ENCODE measurements at places on chromosomes 2 and 18.

DNA sequence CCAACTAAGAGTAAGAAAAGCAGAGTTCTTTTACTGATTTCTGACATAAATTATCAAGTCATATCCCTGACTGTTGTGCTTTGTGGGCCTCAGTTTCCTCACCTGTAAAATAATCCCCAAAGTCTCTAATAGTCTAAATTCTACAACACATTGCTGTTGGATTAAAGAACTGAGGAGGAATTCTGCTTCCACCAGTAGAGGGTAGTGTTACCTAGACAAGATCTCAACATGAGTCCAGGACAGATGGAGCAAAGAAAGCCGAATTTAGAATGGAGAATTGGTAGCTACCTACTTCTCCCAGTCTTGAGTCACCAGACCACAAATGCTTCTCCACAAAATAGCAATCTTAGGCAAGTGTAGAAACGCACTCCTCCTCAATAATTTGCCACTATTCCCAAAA is 462.5 kb upstream of the FSHR start:
- DNase-seq = no peak

DNA sequence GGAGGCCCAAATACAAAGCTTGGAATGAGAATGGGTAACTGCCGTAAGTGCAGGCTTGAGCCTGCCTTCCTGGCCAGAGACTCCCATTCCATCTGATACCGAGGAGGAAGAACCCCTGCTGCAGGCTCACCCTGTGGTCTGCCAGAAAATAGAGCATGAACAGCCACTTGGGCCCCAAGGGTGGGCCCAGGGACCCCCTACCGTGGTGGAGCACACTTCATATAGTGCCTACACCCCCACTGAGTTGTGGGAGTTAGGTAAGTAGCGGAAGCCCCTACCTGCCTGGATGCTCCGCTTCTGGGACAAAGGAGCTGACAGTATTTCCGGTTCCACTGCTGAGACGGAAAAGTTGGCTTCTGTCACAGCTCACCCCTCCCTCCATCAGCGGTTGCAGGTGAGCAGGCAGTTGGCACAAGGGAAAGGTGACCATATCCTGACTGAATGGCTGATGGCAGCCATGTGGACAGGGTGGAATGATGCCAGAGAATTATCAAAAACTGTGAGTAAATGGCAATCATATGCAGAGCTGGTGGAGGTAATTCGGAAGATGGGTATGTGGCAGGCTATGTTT is 11.5 kb upstream of the C2orf42 start:
- DNase-seq = no peak

DNA sequence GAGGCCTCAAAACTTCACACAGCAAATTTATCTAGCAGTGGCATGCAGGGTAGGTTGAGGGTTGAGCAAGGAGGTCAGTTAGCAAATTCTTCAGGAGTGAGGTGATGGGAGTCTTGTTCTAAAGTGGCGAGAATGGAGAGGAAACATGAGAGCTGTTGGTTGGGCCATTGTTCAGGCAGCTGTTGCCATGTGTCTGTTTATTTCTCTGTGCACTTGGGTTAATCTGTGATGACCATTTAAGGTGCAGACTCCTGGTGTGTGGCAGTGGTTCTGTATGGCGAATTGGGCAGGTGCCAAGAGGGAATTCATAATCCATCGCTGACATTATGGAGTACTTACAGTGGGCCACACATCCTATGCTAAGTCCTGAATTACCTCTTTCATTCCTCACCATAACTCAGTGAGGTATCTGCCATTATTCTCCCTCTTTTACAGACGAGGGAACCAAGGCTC is 30.4 kb downstream of the TMEM178A start:
- peak; percentile 54 for DNase-seq

- DNase-seq = no peak
Measured at GRCh38 chr2:108367561-108368175, 10.1 kb upstream of the SULT1C4 start.

GRCh38 chr2:153939124-153939796 is 67.5 kb downstream of the GALNT13 start:
- no peak for DNase-seq

GRCh38 chr18:2536493-2536892 is 34.8 kb downstream of the METTL4 start:
- peak; percentile 27 for DNase-seq

DNA sequence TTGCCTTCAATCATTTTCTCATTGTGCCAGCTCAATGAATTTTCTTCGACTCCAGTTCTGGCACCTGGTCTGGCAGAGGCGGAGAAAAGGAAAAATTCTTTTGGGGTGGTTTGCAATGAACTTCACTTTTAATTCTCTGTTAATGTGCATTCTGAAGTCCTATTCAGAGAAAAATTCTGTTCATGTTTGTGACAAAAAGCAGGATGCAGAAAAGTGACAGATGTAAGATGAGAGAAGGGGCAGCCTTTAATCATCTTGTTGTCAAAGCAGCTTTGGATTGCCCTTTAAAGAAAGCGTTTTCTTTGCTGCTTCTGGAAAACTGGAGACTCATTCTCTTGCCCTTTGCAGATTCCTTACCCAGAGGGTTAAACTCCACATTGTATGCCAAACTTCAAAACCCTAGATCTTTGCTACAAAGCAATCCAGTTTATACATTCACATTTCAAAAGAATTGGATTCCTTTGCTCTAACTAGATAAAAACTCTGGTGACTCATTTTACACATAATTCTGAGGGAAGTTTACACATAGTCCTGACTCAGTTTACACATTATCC is 94.6 kb upstream of the CAVIN2 start:
- no peak for DNase-seq

DNA sequence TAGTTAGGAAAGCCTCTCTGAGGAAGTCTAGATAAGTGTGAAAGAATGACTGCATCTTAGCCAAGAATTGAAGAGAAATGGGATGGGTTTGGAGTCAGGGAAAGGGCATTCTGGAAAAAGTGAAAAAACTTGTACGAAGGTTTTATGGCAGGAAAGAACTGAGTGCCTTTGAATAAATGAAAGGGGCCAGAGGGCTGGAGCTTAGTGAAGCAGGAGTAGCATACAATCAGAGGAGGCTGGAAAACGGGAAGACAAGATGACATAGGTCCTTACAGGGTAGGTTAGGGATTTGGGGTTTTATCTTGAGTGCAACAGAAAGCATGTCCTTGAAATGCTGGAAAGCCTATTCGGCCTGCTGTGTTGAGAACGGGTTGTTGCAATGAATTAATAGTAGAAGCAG is 152.6 kb upstream of the RND3 start:
- peak; percentile 35 for DNase-seq

DNA sequence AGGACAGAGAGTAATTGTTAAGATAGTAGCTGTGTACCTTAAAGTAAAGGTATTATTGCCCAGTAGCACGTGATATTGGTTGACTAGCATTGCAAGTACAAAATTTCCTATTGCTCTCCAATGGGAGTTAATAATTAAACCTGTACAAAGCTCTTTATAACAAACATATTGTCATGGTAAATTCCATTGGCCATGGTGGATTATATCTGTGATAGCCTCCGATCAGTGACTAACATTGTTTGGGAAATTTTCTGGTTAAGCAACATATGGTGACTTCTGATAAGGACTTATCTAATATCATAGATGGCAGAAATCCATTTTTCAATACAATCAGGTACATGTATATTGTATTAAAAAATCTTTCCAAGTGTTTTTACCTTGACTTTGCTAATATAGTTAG is 360.8 kb downstream of the DCC start:
- DNase-seq = no peak

- DNase-seq = no peak
Measured at GRCh38 chr2:225999692-226000091, 600.2 kb downstream of the NYAP2 start.

- peak; percentile 94 for DNase-seq
Measured at GRCh38 chr2:36355151-36355889, at the start of gene CRIM1. Gene CRIM1 (plus strand): TSS chr2:36355778. CDS start chr2:36356293, 515 bp downstream.

- peak; percentile 68 for DNase-seq
Measured at GRCh38 chr18:76102156-76102555, 392.9 kb downstream of the ZNF516 start.

DNA sequence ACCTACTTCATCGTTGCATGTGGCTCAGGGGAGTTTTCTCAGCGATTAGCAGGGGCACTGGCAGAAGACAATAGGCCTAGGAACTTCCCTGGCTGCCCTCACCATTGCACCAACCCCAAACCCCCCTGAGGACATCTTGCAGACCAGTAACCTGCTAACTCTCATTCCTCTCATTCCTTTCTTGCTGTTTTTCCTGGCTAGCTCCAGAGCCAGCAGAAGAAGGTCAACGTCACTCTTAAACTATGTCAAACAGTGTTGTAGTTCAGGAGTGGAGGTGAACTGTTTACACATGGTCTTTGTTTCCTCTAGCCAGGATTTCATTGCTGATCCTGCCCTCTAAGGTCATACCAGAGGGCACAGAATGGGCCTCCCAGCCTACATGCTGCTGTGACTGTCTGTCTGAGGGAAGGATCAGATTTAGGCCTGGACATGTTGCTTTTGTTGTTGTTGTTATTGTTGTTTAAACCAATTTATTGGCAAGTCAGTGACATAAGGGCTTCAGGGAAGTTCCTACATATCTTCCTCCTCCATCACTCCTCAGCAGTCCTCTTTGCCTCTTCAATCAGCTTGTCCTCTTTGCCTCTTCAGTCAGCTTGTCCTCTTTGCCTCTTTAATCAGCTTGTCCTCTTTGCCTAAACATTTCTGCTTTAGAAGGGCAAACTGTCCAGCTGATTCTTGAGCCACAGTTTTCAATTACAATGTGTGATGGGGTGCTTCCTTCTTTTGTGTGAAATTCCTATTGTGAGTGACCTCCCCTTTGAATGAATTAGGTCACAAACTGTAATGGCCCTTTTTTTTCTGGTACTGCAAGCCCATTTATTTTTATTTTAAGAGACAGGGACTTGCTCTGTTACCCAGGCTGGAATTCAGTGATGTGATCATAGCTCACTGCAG is 471.9 kb upstream of the TNP1 start:
- DNase-seq = no peak

DNA sequence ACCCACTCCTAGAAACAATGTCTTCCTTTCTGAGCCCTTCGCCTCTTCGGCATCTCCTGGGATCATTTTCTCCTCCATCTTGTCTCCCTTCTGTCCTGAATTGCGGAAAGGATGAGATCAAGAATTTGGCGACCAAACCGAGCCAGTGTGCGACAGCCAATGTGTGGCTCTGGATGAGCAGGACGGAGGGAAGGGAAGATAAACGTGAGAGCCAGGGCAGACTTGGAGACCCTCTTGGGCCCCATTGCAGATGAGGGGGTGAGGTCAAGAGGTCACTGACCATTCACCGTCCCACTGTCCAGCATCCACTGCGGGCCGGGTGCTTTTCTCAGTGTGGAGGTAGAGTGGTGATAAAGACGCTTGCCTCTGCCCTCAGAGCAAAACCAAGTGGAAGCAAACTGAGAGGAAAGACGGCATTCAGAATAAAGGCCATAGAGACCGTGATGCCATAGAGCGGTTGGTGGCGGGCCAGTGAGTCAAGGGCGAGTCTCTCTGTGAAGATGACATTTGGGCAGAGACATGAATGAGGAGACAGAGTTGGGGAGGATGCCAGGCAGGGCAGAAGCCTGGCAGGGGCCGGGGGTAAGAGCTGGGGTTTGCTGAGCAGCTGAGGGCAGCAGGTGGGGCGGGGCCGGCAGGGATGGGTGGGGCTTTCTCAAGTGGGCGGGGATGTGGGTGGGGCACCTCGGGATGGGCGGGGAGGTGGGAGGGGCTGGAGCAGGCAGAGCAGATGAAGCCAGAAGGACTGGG is 55.6 kb downstream of the ACAA2 start:
- DNase-seq = no peak

DNA sequence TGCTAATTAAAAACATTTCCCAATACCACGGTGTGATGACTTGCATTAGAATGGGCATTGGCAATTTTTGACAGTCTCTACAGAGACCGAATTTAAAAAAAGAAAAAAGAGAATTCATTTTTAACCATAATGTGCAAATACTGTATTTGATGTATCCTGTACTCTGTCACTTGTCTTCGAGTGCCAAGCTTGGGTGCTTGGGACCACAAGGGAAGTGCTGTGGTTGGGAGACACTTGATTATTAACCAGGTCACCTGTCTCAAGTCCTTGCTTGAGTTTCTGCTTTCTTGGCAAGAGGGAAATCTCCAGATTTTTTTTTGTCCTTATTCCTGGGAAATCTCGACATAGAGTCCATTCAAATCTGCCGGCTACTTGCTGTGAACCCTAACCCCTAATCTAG is 209.0 kb downstream of the MC4R start:
- no peak for DNase-seq

DNA sequence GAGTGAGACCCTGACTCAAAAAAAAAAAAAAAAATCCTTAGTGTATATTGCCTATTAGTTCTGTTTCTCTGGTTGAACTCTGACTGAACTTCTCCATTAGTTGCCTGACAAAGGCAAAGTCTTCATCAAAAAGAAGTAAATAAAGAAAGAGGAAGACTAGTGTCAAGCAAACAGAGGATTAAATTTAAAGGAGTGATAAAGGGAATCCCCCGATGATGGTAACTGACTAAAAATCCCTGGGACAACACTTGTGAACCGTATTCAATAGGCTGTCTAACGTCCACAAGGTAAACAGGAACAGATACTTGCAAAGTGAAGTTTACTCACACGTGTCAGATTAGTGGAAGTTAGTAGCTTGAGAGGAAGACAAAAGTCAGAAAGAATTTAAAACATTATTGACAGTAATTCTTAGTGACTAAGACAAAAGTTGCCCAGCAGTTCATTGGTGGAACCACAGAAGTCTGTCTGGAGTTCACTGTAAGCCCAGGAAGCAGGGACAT is 26.2 kb upstream of the SPOPL start:
- no peak for DNase-seq

DNA sequence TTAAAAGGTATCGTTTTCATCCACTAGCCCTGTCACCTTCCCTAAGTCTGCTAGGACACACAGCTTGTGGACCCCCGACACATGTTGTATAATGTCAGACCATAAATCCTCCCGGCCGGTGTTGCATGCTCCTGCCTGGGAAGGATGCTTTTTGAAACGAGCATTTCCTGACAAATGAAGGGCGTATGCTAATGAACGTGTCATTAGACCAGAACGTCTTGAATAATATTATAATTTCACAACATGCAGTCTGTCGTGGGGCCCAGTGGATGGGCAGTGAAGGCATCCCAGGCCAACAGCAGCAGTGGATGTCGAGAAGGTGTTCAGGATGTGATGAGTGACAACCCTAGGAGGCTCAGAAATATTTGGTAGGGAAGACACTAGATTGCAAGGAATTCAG is 7.5 kb downstream of the CHRNA1 start:
- DNase-seq = no peak

GRCh38 chr2:180240774-180241173 is 233.7 kb upstream of the CWC22 start:
- DNase-seq = no peak

GRCh38 chr2:224882291-224883171 is 159.7 kb downstream of the DOCK10 start:
- DNase-seq = no peak

DNA sequence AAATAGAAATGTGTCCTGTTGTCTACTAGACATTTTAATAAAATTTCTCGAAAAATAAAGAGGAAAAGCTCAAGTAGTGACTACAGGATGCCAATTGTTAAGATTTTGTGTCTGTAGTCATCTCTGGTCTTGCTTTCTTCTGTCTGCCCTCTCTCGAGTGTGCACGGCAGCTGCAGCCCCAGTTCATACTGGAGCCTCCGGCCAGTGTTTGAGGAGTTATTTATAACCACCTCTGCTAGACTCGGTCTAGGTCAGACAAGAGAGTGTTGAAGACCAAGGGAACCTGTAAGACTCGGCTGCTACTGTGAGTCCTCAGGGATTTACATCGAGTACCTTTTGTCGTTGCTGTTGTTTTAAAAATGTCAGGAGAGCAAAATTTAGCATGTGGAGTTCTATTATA is 810.1 kb upstream of the POU3F3 start:
- no peak for DNase-seq

GRCh38 chr2:154078926-154079325 is 207.2 kb downstream of the GALNT13 start:
- no peak for DNase-seq
